ENCODE measurements at places on chromosomes 3 and 15. TPM values are rescaled to one million over a fixed set of nuclear protein-coding genes. Genes with fewer than 3 reads are reported as not detected.

The CFAP91 gene
- total RNA-seq: not detected

The ARIH1 gene
- total RNA-seq: 139 TPM

The SERINC4 gene
- total RNA-seq: 0.28 TPM

The PLA1A gene
- not detected for total RNA-seq

The ARNT2 gene
- not detected for total RNA-seq

The AMT gene
- 5.0 TPM for total RNA-seq

The ANKRD34C gene
- total RNA-seq: not detected

The DUOXA2 gene
- not detected for total RNA-seq

The PAQR9 gene
- total RNA-seq: not detected

DNA sequence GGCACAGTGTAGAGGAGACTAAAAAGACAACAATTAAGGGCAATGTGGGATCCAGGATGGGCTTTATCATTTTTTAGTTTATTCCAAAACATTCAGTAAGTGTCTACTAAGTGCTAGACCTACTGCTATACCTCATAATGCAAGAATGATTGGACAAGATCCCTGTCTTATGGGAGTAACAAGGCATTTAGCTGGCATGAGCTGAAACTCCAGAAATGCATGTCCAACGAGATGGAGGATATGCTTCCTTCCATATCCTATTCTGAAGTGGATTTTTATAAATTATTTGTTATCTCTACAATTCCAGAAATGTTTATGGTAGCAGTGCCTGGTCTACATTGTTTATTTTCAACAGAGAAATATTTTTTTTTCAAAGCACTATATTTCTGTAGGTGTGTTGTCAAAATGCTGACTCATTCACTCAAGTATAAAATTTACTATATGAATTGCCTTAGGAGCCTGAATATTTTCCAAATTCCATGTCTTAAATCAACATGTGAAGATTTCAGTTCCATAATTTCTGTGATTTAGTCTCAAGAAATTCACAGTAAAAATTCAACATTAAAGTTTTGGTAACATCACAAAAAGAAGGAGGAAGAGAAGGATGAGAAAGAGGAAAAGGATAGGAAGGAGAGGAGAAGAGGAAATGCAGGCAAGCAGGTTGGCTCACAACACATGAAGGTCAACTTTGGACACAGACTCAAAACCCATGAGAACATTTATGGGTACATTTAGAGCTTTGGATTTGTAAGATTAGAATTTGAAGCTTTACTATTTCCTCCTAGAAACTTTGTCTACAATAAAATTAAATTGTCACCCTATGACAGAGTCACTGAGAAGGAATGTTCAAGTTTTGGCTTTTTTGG is 88.6 kb downstream of the P3H2 start:
- no peak for DNase-seq

DNA sequence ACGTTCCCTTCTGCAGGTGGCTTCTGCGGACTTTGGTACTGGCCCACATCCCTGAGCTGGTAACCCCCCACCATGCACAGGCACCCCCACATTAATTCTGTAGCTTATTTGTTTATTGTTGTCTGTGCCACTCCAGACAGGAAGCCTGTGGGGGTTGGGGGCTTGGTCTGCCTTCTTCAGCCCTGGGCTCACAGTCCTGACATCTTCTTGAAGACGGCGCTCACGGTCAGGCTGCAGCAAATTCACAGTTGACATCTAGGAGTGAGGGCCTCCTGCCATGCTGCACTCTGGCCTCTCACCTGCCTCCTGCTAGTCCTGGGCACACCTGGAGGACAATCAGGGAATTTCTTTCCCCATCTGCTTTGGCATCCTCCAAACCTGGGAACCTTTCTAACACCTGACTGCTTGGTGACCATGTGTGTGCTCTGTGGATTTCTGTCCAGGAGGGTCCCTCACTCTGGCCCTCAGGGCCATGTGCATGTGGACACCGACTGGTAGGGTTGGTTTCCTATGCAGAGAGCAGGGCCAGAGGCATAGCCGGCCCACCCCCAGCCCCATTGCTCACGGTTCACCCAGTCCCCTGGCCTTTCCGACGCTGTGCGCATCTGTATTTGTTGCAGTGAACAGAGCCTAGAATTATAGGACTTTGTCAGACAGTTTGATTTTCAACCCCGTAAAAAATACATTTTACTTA is 68.8 kb downstream of the APBA2 start:
- no peak for DNase-seq

- no peak for DNase-seq
Observed at GRCh38 chr3:196471551-196471950, 32.0 kb downstream of the RNF168 start.

DNA sequence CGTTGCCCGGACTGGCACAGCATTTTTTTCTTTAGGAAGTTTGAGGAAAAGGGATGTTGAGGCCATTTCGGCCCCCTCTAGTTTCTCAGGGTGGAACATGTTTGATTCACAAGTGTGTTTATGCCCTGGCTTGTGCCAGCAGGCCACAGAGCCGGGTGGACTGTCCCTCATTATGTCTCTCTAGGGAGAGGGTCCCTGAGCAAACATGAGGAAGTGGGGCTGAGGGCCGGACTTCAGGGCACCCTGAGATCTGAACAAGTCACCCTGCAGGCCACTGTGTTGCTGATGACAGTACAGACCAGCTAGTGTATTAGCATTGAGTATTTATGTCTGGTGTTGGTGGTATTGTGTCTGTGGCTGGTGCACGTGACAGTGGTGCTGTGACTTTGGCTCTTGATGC is 34.9 kb downstream of the RNU5B-1 start:
- DNase-seq: no peak

DNA sequence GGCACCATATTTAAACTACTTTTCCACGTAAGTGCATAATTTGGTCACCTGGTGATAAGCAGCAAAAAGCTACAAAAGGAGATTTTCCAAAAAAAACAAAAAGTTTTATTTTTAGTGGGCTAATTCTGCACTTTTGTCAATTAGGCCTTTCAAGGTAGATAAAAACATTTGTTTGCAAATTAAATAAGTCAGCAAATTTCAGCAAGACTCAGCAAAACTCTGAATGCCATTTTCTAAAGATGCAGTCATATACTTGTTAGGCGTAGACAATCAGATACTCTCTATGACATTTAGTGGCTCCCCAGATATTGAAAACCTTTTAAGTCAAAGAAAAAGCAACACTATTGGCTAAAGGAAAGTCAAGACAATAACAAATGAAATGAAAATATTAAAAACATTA is 400.2 kb upstream of the GOLIM4 start:
- DNase-seq: no peak

DNA sequence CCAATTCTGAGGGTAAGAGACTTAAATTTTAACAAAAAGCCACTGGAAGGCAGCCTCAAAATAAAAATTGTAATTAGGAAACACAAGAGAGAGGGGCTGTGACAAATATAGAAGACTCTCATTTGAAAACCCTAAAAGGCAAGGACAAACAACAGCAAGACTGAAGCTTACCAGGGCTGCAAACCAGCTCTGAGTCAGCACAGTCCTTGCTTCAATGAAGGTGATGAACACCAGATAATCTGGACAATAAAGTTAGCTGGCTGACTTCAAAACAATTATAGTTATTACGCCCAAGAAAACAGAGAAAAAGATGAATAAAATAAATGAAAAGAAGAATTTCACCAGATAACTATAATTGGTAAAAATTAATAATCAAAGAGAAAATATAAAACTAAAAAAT is 149.3 kb upstream of the NSMCE3 start:
- no peak for DNase-seq

DNA sequence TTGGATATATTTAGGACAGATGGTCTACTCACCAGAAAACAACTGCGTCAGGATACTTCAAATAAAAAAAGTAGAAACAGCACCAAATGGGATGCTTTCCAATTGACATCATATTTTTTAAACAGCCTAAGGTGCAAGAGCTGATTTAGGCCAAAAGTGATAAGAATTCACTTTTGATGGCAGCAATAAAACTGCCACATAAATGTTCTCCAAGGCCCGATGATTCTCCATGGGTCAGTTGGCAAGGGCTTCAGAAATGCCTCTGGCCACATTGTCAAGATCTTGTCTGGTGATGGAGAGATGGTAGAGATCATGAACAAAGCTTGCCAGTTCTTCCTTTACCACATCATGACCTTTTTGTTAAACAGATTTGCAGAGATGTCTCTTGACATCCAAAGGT is 38.9 kb downstream of the LDHAL6B start:
- no peak for DNase-seq

GRCh38 chr15:77773903-77774302 is 141.2 kb upstream of the LINGO1 start:
- DNase-seq: no peak

DNA sequence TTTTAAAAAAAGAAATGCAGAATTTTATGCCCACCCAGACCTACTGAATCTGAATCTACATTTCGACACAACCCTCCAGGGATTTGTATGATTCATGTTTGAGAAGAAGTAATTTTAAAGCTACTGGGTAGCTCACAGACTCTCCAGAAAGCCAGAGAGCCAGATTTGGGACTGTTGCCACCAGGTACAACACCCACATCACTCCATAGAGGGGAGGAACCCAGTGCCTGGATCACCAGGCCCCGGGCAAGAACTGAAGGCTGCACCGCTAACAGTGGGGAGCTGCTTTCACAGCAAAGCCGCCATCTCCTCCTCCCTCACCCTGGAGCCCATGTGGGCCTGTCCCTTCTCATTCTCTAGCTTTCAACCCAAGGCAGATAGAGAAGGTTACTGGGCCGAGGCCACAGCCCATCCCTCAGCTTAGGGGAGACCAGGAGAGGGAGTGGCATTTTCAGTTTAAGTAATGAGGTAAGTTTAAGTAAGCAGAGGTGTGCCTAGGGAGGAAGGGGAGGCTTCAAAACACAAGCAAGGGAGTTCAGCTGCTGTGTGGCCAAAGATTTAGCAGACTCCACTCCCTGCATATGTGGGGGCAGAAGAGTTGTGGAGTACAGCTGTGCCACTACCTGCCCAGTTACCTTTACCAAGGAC is 109.8 kb downstream of the IL12A start:
- no peak for DNase-seq

- DNase-seq: no peak
Observed at GRCh38 chr15:99702895-99703602, 30.2 kb downstream of the LYSMD4 start.

DNA sequence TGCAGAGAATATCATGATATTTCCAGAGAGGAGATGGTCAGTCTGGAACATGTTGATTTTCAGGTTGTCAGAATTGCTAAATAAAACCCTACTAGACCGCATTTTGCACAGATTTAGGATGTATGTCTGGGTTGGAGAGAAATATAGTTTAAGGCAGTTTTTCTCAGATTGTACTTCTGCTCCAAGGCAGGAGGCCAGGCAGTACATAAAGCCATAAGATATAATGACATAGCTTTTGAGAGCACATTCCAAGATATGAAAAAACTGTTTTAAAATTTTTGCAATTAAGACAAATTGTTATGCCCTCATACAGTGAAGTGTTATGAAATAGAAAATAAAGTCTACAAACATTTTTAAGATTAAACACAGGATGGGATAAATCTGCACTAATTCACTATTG is 301.8 kb upstream of the CBLB start:
- DNase-seq: no peak

DNA sequence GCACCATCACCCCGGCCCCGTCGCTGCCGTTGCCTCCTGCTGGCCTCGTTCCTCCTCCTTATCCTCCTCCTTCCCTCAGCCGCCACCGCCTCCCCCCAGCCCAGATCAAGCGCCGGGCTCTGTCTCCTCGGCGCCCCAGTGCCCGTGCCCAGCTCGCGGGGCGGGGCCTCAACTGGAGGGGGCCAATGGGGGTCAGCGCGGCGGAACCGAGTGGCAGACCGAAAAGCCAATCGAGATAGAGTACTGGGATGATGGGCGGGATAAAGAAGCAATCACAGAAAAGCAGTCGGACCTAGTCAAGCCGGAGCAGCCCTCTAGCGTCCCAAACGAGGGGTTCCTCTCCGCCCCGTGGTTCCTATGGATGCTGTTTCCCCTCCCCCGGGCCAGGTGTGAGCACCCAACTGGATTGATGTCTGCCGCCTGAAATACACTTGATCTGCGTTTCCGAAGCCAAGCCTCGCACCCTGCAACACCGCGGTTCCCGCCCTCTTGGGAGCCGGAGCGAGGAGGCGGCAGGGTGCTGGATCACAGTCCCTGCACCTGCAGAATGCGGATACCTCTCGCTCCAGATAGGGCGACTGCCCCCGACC is at the start of gene FRMD5:
TSS of gene FRMD5 (minus strand) at position 121 of the 590 bp plus-strand sequence.
- peak; percentile 79 for DNase-seq

- no peak for DNase-seq
Observed at GRCh38 chr15:82995938-82996337, 9.9 kb downstream of the RAMAC start.

- no peak for DNase-seq
Observed at GRCh38 chr3:60979461-60980341, 271.6 kb downstream of the FHIT start.

DNA sequence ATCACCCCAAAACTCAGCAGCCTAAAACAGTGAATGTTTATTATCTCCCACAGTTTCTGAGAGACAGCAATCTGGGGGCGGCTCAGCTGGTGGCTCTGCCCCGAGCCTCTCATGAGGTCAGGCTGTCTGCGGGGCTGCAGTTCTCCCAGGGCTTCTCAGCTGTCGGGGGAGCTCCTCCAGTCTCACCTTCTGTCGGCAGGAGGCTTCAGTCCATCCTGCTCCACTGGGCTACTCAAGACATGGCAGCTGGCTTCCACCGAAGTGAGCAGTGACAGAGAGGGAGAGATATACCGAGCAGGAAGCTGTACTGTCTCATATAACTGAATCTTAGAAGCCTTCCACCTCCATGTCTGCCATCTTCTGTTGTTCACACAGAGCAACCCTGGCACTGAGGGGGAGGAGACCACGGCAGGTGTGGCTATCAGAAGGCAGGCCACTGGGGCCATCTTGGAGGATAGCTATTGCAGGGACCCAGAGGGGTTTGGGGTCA is 72.8 kb upstream of the ITGA11 start:
- no peak for DNase-seq

DNA sequence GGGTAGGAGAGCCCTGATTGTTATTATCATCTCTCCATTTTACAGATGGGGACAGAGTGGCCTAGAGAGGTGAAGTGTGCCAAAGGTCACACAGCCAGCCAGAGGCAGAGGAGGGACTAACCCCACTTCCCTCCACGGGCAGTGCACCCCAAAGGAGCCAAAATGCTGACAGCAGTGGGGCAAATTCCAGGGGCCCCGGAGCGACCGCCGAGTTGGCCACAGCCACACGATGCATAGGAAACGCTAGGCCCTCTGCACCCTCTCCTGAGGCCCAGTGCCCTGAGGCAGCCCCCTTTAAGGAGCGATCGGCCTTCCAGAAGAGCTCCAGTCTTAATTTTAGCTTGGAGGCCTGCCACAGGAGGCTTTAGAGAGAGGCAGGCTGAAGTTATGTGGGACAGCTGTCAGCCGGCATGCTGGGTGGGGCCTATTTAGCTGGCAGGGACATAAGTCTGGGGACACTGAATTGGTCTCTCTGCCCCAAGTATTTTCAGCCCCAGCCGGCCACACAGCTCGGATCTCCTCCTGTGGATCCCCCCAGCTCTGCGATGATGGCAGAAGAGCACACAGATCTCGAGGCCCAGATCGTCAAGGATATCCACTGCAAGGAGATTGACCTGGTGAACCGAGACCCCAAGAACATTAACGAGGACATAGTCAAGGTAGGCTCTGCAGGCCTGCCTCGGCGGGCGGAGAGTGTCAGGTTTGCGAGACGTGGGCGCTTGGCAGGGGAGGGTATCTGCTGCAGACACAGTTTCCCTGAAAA is at the start of gene CAV3:
TSS of gene CAV3 (plus strand) at position 471 of the 763 bp plus-strand sequence. CDS start at position 546, 75 bp downstream.
- no peak for DNase-seq

Measured in activated T-helper 2 cell treated with anti-CD3 and anti-CD28 coated beads, Interferon-gamma antibody, Interleukin-2, Interleukin-4, amounts not matched to agents 10 μg/mL and 5 μg/mL and 100 μg/mL, durations not matched to agents 14 hours and 24 hours and 36 hours (primary cell).